Stimulated activated CD4-positive, alpha-beta T cell treated with anti-CD3 and anti-CD28 coated beads, Interleukin-15, amount 100 ng/mL, for 1 hour (primary cell): ENCODE measurements at places on chromosomes 2 and 18.

GRCh38 chr2:144430722-144431391 lies 89.1 kb downstream of the ZEB2 start:
- DNase-seq, result no peak

- DNase-seq, result no peak
Measured at GRCh38 chr2:172571245-172571644, 15.4 kb downstream of the PDK1 start.

DNA sequence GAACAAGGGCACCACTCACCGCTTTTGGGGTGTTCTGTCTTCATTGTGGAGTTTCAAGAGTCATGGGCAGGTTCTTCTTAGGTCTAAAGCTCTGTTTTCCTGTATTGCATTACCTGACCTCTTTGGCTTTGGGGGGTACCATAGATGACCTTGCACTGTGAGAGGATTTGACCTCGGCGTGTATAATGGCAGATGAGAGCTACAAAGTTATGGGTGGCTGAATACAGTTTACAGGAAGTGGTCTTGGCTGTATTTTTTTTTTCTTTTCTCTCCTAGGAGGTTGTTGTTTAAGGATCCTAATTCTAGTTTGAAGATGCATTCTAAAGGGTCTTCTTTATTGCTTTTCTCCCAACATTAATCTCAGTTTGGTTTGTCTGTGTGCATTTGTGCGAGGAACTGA lies 11.5 kb downstream of the GAL3ST2 start:
- no peak for DNase-seq

GRCh38 chr2:232898592-232899543 lies 28.8 kb downstream of the SNORC start:
- no peak for DNase-seq

DNA sequence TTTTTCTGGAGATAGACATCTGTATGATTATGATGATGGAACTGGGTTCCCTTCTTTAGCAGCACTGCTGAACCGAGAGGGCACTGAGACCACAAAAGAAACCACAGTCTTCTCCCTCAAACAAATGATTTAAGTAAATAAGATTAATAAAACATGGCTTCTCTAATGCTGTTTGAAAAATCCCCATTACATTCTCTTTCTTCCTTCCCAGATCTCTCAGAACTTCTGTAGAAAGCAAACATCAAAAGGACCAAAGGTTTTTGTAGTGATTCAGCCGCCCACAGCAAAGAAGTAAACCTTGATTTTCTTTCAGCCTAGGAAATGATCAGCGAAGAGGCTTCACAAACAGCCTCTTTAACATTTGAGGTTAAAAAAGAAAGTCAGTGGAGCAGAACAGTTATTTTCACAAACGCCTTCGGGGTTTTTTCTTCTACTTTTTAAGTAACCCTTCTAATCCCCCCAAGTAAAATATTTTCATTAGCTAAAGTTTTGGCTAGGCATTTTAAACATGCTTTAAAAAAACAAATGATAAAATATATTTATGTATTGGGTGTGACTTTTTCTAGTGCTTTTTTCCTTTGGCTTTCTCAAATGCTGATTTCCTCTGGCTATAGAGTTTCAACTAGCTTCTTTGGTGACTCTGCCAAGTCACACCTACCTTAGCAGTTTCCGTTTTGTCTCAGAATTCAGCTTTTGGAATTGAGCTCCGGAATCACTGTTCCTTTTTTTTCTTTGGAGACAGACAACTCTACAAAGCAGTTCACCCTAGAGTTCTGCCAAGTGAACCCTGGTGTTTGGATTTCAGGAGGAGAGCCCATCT lies 89.6 kb downstream of the UPP2 start:
- DNase-seq, result no peak

DNA sequence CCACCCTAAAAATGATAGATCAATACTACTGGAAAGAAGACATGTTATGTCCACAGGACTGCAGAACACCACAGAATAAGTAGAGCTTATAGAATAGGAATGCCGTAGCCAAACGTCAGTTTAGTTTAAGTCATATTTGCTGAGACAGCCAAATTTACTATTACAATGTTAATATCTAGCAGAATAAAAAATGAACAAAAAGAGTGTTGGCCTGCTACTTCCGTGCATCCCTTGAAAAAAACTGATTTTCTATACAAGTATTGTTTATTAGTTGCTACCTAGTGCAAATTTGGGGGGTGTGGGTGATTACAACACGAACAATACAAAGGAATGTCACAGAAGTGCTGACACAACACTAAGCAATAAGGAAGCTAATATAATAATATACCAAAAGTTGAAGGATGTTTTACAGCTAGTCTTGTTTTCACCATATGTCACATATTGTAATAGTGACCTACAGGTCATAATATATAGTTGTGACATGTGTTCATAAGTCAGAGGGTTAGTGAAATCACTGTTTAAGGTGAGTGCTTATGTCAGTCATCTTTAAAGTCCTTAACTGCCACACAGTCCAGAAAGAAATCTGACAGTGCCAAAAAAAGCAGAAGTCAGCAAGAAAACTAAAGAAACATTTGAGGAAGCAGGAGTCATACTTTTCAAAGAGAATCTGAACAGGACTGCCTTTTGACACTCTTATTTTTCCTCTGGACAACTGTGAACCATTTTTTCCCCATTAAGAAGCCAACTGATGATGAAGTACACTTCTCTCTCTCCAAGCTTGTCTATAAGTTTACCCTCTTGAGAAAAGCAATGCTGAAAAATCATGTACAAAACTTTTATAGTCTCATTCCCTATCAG lies 376.4 kb downstream of the ZEB2 start:
- DNase-seq, result no peak

DNA sequence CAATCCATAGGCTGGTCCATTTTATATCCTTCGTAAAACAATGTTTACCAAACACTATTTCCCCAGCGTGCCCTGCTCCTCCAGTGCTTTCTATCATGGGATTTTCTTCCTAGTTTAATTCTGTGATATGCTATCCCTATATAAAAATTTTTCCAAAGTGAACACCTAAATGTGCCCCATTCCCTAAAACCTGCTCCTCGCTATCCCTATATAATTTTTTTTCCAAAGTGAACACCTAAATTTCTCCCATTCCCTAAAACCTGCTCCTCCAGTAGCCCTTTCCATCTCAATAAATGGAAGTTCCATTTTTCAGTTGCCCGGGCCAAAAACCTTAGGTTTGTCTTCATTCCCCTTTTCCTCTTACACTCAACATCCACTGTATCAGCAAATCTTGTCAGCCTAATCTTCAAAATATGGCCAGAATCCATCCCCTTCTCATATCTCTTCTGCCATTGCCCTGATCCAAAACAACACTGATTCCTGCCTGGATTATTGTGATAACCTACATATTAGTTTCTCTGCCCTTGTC lies 26.1 kb downstream of the APOB start:
- no peak for DNase-seq

DNA sequence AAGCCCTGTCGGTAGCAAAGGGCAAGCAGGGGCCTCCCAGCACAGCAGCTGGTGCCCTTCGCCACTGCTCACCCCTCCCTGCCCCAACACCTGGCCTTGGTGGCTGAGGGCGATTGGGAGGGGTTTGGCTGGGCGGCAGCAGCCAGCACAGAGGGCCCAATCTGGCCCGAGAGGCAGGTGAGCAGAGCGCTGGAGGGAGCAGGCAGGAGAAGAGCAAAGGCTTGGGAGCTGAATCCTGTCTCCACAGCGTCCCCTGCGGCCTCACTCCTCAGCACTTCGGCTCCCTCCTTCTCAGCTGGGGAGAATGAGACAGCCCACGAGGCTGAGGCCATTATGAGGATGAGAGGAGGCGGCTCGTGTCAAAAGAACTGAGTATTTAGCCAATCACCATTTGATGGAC lies 74.9 kb upstream of the TAF1B start:
- DNase-seq, result no peak

GRCh38 chr2:30164131-30164925 lies 17.5 kb downstream of the YPEL5 start:
- DNase-seq, result no peak

DNA sequence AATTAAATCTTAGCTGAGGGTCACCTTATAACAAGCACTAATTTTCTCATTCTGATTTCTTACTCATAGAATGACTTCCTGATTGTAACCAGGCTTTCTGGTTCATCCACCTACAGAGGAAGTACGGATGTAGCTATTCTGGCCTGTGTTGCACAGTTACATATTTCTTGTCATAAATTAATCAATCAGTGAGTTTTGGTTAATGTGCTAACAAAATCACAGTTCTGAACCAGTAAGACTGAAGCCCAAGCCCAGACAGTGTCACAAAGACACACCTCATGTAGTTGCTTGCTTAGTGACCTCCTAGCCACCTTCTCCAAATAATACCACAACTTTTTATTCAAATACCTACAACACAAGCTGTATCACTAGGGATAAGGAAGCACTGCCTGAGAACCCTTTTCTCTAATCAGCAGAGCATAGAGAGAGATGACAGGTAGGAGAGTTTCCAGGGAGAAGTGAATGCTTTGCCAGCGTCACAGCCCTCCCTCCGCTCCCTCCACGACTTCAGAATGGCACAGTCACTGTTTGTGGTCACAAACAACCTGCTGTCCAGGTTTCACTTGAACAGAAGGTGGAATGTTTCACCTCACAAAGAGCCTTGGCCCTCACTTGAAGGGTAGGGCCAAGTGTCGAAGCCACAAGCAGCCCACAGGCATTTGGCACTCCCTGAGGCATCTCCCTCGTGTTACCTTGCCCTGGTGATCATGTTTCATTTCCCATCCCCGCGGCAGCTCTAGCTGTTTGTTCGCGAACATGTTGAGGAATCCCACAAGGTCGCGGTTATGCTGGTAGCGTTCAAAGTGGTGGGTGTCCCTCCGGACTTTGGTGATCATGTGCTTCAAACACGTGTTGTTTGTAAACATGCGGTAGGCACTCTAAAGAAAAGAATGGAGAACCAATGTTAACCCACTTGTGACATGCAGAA lies 120.8 kb upstream of the STK17B start:
- DNase-seq, result no peak

GRCh38 chr18:37440206-37440605 lies 125.4 kb downstream of the CELF4 start:
- no peak for DNase-seq

DNA sequence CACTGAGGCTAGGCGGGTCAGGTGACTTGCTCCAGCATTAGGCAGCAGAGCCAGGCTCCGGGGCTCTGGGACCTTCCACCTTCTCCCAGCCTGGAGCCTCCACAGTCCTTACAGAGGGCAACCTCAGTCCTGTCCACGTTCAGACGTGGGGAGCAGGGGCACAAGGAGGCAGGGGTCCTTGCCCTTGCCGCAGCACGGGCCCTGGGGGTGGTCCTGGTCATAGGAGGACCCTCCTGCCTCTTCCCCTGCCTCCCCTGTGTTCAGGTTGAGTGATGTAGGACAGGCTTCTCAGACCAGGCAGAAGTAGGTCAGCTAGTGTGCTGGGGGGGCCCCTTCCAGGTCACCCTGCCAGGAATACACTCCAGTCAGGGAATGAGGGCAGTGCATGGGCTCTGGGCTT lies 5.4 kb upstream of the ARHGEF4 start:
- no peak for DNase-seq

GRCh38 chr2:211159972-211160371 lies 603.6 kb downstream of the CPS1 start:
- no peak for DNase-seq

GRCh38 chr2:222480497-222480896 lies 56.2 kb downstream of the SGPP2 start:
- DNase-seq, result no peak

GRCh38 chr2:133167990-133168389 lies 400.3 kb downstream of the NCKAP5 start:
- no peak for DNase-seq

DNA sequence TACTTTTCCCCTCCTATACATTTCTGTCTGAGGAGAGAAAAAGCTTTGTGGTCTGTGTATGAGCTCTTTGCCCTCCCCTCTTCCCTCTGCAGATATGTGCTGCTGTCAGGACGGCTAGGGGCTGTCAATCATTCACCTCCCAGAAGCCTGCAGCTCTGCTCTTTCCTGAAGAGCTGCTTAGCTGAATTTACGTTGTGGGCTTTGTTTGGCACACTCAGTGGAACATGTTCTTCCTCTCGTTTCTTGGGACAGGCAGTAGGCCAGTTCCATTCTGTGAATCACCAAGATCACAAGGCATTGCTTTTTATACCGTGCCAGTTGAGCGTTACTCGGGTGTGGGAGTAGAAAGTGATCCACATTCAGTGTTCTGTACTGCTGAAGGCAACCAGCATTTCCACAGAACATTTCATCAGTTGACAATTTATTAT lies 136.7 kb downstream of the LAMA3 start:
- no peak for DNase-seq

GRCh38 chr18:36066686-36067054 lies 689 bp downstream of the RPRD1A start:
- DNase-seq, result no peak

DNA sequence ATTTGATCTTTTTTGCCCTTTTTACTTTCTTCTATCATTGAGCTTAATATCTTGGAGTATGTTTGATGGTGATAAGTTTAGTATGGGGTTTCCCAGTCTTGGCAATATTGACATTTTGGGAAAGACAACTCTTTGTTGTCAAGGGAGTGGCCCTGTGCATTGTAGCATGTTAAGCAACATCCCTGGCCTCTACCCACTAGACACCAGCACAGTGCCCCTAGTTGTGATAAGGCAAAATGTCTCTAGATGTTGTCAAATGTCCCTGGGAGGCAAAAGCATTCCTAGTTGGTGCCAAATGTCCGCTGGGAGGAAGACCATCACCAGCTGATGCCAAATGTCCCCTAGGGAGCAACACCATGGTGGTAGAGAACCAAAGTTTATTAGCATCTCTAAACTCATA lies 28.2 kb downstream of the GULP1 start:
- no peak for DNase-seq

GRCh38 chr2:136126421-136126926 lies 8.5 kb upstream of the CXCR4 start:
- no peak for DNase-seq

GRCh38 chr18:79581911-79582310 lies 97.7 kb upstream of the CTDP1 start:
- DNase-seq, result no peak

DNA sequence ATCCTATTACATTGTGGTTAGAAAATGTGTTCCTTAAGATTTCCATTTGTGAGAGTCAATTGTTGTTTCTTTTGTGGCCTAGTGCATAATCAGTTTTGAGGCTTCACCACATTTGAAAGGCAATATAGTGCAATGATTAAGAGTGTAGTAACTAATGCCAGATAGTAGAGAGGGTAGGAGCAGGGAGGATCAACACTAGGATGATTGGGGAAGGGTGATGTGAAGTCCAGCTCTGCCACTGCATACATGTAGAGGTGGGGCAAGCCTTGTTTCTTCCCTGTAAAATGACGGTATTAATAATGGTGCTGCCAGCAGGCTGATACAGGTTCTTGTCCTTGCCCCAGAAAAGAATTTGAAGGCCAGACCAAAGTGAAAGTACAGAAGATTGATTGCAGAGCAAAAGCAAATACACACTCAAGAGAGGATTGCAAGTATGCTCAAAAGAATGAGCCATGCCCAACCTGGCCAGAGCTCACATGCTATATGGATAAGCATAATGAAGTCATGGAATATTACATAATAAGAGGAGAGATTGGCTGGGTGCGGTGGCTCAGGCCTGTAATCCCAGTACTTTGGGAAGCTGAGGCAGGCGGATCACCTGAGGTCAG lies 8.0 kb downstream of the SP100 start:
- DNase-seq, result no peak

GRCh38 chr18:77870199-77870598 lies 620.6 kb downstream of the GALR1 start:
- no peak for DNase-seq

- no peak for DNase-seq
Measured at GRCh38 chr2:138090330-138090729, 126.1 kb downstream of the HNMT start.

GRCh38 chr2:168002021-168002553 lies 245.3 kb downstream of the STK39 start:
- no peak for DNase-seq
